ENCODE measurements at places on chromosomes 4 and X. TPM values are rescaled to one million over a fixed set of nuclear protein-coding genes. Genes with fewer than 3 reads are reported as not detected.

HCFC1 gene
- 41.5 TPM for total RNA-seq

FGFBP1 gene
- total RNA-seq: 3.4 TPM

RXFP1 gene
- not detected for total RNA-seq

CLGN gene
- 5.0 TPM for total RNA-seq

RAB9B gene
- total RNA-seq: not detected

TMPRSS11D gene
- not detected for total RNA-seq

ERCC6L gene
- 13.4 TPM for total RNA-seq

UCP1 gene
- total RNA-seq: 0.08 TPM

COX7B2 gene
- not detected for total RNA-seq

SLC4A4 gene
- total RNA-seq: 1.6 TPM

RAB41 gene
- total RNA-seq: not detected

All from A549 treated with CpdA at 1 μM for 4 hours (cell line).